ENCODE measurements at places on chromosomes 3 and 15.

DNA sequence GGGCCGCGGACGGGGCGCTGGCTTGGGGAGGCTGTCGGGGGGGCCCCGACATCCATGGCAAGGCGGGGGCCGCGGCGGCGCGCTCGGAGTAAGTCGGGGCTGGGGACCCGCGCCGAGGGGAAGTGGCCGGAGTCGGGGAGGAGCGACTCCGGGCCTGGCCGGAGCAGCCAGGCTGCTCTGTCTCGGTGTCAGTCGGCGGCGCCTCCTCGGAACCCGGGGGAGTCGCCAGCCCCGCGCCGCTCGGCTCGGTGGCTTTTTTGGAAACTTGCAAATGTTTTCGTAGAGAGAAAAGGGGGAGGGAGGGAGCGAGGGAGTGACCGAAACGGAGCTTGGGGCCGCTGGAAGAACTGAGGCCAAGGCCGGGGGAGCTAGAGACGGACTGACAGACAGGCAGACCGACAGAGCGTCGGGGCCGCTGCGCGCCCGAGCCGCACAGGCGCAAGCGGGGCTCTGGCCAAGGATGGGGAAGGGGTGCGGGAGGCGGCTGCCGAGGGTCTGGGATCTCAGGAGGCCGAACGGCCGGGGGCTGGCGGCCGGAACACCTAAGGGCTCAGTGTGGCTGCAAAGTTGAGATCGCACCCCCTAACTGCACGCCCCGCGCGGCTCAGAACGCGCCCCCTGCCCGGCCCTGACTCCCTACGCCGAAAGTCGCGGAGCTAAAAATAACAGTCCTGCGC, 5.0 kb downstream of the PTH1R start:
- no peak overlapping the region for H3K27ac ChIP-seq
- DNase-seq: no peak
- H3K4me3 ChIP-seq: peak overlapping the region; percentile 42
- peaks cover 64% of the 10 kb centered on the region for H3K27me3 ChIP-seq

DNA sequence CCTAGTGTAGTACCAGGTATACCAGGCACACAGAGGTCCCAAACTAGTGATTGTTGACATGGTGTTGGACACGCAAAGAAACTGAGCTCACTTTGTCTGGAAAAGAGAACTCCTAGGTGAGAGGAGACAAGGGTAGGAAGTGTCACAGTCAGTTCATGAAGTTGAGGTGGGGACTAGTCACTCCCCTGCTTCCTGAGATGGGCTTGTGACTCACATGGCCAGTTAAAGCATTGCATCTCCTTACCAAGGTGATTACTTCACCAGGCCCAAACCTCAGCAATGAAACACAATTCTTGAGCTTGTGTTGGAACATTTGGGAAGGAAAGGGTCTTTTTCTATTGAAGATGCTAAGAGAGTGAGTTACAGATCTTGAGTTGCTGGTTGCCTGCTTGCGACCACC, 49.2 kb upstream of the RAD18 start:
- H3K36me3 ChIP-seq: no peaks in the 10 kb centered on the region
- no peak overlapping the region for H3K4me3 ChIP-seq
- no peak overlapping the region for H3K27ac ChIP-seq

DNA sequence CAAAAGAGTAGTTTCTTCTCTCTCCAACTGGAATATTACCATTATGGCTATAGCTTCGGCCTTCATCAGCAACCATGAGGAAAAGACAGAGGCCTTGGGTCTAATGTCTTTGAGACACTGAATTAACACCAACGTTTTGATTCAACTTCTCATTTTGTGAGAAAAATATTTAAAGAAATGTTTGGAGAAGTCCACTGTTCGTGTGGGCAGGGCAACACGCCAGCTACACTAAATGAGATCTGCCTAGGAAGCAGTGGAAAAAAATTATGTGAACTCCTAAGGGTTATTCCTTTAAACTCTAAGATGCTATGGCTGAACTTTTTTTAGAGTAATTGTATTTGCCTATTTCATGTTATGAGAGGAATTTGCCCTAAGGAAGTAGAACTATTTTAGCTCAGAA, 41.8 kb downstream of the NCEH1 start:
- no peak overlapping the region for H3K4me3 ChIP-seq
- H3K27me3 ChIP-seq: no peaks in the 10 kb centered on the region
- peaks cover 5% of the 10 kb centered on the region for H3K36me3 ChIP-seq
- H3K4me1 ChIP-seq: peaks cover 20% of the 10 kb centered on the region
- H3K27ac ChIP-seq: no peak overlapping the region

DNA sequence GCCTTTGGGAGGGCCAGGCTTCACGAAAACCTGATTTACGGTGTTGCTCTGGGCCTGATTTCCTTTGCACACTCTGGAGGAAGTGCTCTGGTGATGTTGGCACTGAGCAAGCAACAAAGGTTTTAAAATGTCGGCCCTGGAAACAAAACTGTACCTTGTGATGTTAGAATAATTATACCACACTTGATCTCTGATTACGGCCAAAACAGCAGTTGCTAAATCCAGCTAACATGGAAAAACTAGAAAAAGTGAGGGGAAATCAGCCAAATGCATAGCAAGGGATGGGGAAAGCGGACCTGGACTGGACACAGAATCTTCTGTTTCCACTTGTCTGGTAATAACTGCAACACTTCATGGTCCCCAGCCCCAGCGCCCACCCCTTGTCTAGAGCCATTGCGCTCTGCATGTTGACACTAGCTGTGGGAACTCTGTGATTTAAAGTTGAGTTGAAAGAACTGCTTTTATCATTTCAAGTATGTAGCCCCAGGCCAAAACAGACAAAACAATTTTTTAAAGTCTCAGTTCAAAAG, 120.1 kb downstream of the VGLL4 start:
- no peak for DNase-seq
- no peak overlapping the region for H3K4me3 ChIP-seq
- no peaks in the 10 kb centered on the region for H3K27me3 ChIP-seq
- H3K4me1 ChIP-seq: no peaks in the 10 kb centered on the region
- peaks cover 3% of the 10 kb centered on the region for H3K36me3 ChIP-seq

DNA sequence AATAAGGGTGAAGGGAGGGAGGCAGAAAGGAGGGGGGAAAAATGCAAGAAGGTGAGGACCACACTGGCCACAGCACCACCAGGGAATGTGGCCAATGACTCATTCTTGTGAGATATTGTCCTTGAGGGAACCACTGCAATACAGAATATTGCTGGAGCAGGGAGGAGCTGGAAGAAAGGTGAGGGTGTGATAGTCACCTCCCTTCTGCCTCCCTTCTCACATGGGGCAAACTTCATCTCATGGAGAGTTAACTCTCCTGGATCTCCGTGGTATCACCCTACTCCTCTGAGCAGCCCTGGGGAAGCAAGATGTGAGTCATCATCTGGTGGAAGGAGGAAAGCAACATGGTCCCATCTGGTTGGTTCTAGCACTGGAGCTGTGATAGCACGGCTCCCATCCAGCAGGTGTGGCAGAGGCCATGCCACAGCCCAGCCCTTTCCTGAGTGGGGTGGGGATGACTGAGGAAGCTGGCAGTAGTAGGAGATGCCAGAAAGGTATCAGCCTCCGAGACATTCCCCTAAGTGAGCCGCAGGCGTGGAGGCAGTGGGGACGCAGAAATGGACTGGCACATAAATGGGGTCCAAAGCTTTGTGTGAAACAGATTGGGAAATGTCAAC, 115.9 kb upstream of the LPP start:
- H3K4me3 ChIP-seq: no peak overlapping the region
- no peak overlapping the region for H3K27ac ChIP-seq
- peaks cover 10% of the 10 kb centered on the region for H3K4me1 ChIP-seq
- peaks cover 5% of the 10 kb centered on the region for H3K27me3 ChIP-seq
- no peak for DNase-seq

- no peak overlapping the region for H3K27ac ChIP-seq
- H3K36me3 ChIP-seq: no peaks in the 10 kb centered on the region
- H3K4me1 ChIP-seq: peaks cover 10% of the 10 kb centered on the region
- H3K27me3 ChIP-seq: no peaks in the 10 kb centered on the region
- no peak for DNase-seq
These were observed 61.3 kb downstream of the ZDHHC19 start for GRCh38 chr3:196149831-196150301.
